Caki2 (cell line): ENCODE measurements at places on chromosomes 7 and 10.

DNA sequence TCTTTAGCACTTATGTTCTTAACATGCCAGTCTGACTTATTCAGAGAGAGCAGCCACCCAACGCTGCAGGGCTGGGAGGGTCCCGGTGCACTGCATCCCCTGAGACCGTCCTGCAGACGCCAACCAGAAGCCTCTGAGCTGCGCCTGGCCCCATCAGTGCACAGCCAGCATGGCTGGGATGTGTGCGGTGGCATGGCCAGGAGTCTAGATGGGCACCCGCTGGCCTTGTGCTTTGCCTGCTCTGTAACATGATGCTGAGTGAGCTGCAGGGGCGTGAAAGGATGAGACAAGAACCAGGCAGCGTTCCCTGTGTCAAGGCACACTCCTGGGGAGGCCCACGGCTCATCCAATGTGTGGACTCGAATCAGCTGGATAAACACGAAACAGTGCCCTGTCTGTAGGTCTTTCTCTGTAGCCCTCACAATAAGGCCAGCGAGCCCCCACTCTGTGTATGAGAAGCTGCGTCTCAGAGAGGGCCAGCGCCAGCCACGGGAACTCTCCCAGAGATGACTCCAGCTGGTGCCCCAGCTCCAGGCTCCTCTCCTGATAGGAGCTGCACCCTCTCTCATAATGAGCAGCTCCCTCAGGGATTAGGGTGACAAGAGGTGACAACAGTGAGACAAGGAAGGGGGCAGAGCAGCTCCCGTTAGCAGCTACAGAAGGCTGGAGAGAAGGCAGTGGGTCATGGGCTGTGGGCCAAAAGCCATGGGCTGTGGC is 96.8 kb downstream of the TNS3 start:
- no peak for DNase-seq

GRCh38 chr10:3740157-3740871 is 44.7 kb downstream of the KLF6 start:
- peak; percentile 83 for DNase-seq

DNA sequence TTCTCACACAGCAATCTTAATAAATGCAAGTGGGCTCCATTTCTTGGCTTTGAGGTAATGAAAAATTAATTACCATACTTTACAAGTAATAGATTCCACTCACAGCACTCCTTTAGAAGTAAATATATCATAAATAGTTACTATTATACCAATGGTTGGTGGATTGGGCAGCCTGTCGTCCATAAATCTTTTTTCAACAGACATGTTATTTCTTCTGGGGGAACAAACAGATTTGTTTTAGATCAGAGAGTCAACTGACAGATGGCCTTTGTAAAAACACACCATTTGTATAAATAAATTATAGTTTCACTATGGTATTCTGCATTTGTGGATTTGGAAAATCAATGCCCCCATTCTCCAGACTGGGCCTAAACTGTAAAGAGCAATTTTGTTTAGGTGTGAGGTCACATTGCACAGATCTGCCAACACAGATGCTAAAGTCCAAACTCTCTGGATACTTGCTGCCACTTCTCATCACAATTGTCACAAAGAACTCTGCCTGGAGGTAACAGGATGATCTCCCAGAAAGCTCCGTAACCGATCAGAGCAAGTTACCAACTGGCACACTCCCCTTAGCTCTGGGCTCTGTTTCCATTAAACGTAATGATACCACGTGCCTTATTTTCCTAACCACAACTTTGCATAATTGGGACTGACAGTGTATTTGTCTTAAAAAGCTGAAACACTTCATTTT is 4.5 kb upstream of the MACROH2A2 start:
- DNase-seq = no peak

- no peak for DNase-seq
Measured at GRCh38 chr7:36078816-36079360, 74.2 kb upstream of the EEPD1 start.

GRCh38 chr10:48600645-48601505 is 4.0 kb downstream of the ARHGAP22 start:
- DNase-seq = no peak

DNA sequence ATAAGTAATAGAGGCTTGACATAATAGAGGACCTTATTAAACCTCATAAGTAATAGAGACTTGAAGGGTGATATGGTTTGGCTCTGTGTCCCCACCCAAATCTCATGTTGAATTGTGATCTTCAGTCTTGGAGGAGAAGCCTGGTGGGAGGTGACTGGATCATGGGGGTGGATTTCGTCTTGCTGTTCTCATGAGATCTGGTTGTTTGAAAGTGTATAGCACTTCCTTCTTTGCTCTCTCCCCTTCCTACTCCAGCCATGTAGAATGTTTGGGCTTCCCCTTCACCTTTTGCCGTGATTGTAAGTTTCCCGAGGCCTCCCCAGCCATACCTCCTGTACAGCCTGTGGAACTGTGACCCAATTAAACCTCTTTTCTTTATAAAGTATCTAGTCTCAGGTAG is 8.6 kb downstream of the KIFBP start:
- no peak for DNase-seq

GRCh38 chr7:159078911-159079270 is 65.8 kb downstream of the VIPR2 start:
- no peak for DNase-seq

GRCh38 chr10:131860806-131861440 is 39.9 kb upstream of the PPP2R2D start:
- DNase-seq = no peak

DNA sequence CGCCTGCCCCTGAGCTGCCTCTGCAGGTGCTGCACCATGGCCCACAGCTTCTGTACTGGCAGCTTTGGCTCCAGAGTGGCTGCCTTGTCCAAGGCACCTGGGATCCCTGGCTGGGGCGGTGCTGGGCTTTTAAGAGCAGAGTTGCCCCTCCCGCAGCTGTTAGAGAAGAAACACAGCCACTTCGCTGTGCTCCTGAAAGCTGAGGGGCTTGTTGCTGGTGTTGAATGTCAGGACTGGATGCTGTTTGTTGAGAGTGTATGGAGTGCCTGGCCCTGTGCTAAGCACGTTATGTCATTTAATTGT is 6.2 kb downstream of the FAM241B start:
- DNase-seq = no peak

GRCh38 chr10:13633689-13634088 is 46.9 kb downstream of the PRPF18 start:
- DNase-seq = no peak

DNA sequence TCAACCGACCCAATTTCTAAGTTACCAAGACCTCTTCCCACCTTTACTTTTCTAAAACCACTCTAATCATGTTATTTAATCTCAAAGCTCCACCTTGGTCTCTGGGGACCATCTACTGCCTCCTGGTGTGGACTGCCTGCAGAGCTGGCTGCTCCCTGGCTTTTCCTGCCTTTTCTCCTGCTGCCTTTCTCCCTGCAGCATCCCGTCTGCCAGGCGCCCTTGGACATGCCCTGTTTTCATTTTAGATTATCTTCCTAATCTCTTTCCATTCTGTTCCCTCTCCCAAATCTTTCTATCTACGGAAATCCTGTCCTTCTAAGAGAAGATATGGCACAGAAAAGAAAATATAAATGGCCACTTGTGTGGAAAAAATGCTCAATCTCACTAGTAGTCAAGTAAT is 23.1 kb downstream of the TCAF1 start:
- no peak for DNase-seq

- DNase-seq = peak; percentile 19
Measured at GRCh38 chr10:12981570-12981969, 19.9 kb downstream of the CCDC3 start.

- DNase-seq = no peak
Measured at GRCh38 chr10:47024046-47024322, 112.8 kb downstream of the PTPN20 start.

DNA sequence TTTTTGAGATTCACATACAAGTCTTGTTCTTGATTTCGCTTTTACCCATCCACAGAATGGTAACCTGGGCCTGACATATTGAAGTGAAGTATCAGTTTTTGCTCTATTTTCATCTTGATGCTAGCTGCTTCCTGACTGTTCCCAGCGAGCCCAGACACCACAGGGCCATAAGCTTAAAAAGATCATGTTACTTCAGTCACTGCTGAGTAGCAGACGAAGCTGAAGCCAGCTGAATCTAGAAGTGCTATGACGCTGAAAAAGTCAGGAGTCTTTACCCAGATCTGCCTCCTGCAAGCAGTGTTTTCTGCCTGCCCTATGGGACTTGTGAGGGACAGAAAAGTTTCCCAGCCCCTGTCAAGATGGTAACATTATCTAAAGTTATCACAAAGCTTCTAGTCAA is 2.7 kb upstream of the PRXL2A start:
- DNase-seq = no peak

DNA sequence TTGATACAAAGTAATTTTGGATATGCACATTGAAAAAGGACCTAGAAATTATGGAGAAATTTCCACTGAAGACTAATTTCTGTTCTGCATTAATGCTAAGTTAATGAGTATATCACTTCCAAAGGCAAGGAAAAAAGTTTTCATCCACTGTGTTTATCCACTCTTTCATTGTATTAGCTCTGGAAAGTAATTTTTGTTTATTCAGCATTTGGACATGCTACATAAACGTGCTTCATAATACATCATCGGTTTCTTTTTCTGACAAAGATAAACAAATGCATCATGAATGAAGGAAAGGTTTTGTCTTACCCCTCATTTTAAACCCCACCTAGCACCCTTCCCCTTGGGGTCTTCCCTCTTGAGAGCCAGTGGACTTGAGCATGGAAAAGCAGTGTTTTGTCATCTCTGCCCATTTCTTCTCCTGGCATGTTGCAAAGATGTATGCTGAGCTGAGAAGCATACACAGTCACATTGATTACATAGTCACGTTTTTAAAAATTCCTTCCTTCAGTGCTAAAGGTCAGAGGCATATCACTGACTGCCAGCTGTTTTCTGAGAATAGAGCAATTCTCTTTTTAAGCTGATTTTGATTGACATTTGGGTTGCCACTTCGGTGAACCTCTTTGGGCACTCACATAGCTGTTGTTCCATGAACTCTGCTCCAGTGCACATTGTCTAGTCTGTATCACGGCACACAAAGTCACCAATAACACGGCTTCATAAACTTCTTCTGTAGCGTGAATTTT is 65.9 kb upstream of the C7orf33 start:
- DNase-seq = no peak

DNA sequence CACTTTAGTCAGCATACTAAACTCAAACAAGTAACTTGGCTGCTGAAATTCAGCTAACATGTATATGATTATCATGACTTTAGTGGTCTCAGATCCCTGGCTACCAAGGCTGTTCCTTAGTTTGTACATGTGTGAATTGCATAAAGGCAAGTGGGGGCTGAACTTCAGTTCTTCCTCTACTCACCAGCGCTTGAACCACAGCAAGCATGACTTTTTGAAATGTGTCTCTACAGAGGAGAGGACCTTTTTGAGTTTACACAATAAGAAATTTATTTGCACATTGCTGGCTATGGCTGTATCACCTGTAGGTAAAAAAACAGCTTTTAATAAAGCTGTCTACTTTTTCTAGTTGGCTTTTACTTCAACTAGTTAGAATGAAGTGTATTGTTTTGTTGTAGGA is 48.8 kb downstream of the MDFIC start:
- DNase-seq = no peak

DNA sequence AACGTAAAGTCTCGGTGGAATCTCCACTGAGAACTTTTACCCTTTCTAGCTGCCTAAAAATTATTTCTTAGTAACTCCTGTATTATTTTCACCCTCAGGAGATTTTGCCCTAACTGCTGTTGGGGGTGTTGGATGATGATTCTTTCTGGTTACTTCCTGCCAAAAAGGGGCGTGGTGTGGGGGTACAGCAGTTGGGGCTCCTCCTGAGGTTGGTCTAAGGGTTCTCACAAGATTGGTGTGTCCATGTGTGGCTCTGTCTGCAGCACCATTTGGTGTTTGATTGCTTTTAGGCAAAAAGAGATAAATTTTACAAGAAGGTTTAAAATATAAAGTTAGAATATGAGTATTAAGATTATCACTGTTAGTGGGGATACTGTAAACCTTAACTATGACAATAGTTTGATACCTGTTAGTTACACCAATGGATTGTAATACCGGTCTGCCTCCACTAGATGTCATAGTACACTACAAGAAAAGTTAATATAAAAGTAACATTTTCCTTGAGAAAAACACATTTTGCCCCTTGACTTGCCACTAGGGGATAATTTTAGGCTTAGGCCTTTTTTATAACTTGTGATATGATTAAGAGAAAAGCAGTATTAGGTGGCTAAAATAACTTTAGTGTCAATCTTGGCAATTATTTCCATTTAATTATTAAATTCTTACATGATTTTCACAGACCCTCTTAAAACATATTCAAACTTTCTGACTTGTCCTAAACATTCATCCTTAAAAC is 928.7 kb downstream of the IPMK start:
- peak; percentile 16 for DNase-seq

DNA sequence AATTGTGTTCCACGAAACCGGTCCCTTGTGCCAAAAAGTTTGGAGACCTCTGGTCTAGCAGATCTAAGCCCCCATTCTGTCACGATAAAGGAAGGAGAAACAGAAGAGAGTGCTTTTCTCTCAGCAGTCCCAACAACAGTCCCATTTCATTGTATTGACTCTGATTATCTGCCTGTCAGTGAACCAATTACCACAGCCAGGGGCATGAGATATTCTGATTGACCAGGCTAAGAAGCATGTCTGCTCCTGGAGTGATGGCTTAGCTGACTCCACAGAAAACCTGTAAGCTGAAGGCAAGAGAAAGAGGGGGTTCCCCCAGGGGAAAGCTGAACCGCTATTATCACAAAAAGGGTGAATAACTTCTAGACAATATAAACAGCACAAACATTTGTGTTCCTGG is 765.4 kb downstream of the SORCS1 start:
- DNase-seq = no peak

- DNase-seq = no peak
Measured at GRCh38 chr10:8428654-8429053, 374.2 kb downstream of the GATA3 start.

- DNase-seq = no peak
Measured at GRCh38 chr7:135709508-135709907, 18.5 kb downstream of the SLC13A4 start.

DNA sequence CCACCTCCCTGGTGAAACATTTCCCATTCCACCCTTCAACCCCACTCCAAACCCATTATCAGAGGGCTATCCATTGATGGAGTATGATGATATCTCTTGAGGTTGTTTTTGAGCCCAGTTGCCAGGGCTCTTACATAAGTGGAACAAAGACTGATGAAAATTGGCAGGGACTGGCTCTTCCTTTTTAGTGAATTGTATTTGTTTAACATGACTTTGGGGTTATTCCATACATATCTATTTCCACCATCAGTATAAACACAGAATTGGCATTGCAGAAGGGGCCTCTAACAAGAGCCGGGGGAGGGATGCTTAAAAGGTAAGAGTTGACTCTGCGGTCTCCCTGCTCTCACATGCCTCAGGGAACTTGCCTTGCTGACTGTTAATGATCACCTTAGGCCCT is 28.9 kb downstream of the FZD1 start:
- no peak for DNase-seq

GRCh38 chr7:43569424-43569823 is 13.5 kb upstream of the STK17A start:
- DNase-seq = peak; percentile 57

GRCh38 chr7:83684928-83685327 is 36.0 kb upstream of the SEMA3E start:
- no peak for DNase-seq
